ENCODE measurements at places on chromosomes 6 and 20. TPM values are rescaled to one million over a fixed set of nuclear protein-coding genes. Genes with fewer than 3 reads are reported as not detected.

The TCF21 gene
- 0.06 TPM for total RNA-seq

The VSX1 gene
- total RNA-seq, result 0.93 TPM

The APMAP gene
- total RNA-seq, result 182 TPM

The CST1 gene
- total RNA-seq, result 2.1 TPM

The CST3 gene
- 436 TPM for total RNA-seq

The DDRGK1 gene
- 103 TPM for total RNA-seq

The SLC25A27 gene
- 0.12 TPM for total RNA-seq

Data from A549 treated with AZD2906 at 1 μM for 4 hours (cell line).